ENCODE measurements at places on chromosomes 16 and 17.

- no peak for DNase-seq
Observed at GRCh38 chr16:80198311-80199299, 342.2 kb upstream of the DYNLRB2 start.

DNA sequence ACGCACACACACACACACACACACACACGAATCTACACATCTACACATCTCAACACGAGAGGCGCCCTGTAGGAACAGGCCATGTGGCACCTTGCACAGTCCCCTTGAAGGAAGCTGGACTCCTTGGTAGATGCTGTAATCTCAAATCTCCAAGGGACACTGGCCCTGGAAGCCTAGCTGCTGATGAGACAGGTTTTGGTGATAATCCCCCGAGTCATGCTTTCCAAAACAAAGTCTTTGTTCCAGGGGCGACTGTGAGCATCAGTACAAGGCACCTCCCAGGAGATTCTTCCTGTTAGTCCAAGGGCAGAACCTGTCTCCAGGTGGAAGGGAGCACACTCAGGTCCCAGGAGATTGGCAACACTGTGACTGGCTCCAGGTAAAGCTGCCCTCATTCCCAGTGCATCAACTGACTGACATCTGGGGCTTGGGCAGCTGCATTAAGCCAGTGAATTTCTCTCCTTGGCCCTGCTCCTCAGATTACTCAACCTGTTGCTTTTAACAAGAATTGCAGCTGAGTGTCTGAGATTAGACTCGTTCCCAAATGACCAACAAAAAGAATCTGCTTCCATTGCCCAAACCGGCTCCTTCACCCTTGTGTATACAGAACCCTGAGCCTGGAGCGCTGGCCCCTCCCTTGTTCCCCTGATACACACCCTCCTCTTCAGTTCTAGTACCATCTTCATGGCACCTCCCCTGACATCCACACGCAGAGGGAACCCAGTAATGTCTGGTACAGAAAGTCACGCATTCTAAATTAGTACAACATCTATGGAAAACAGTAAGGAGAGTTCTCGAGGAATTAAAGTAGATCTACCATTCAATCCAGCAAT lies 13.9 kb upstream of the TNRC6C start:
- DNase-seq: no peak

GRCh38 chr17:44198721-44199552 lies 747 bp downstream of the ATXN7L3 start:
- peak; percentile 79 for DNase-seq

- no peak for DNase-seq
Observed at GRCh38 chr17:67959510-67959909, 36.8 kb downstream of the C17orf58 start.

DNA sequence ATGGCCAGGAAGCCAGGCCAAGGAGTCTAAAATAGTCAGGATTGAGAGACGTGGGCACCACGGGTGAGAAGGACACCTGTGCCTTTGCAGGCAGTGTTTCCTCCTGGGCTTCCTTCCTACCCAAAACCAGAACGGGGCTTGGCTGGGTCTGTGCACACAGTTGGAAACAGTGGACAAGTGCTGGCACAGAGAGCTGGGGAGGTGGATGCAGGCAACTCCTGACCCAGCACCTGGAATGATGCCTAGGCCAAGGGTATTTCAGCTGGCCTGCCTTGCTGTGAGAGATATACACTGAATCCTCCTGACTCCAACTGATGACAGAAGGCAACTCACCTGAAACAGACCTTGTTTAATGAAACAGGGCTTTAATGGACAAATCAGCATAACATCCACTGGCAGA lies 186.2 kb downstream of the SLC39A11 start:
- no peak for DNase-seq

DNA sequence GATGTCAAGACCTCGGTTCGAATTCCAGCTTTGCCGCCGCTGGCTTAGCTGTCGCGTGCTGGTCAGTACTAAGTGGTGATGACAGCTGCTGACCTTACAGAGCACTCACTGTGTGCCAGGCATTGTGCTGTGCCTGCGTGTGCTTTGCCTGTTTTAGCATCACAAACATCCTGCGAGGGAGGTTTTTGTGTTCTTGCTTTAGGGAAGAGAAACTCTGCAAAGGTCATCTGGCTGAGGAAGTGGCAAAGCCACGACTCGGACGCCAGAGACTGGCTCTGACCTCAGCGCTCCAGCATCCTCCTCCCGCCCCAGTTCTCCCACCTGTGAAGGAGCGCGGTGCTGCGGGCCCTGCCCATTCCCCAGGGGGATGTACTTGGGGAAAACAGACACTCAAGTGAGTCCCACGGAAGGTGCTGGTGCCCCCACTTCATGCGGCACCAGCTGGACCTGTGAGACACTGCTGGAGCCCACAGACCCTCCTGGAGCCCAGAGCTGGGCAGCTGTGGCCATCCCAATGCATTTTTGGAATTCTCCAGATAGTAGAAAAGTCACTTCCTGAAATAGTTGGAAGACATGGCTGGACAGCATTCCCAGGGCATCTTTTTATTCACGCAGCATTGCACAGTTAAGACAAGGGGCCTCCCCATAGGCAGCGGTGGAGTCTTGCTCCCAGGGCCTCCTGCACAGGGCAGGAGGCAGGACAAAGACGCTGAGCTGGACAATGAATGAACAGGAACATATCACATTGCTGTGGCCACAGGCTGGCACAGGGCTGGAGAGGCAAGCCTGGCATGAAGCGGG lies 20.0 kb upstream of the HERPUD1 start:
- DNase-seq: peak; percentile 85

GRCh38 chr17:78917451-78918275 lies 7.5 kb downstream of the TIMP2 start:
- DNase-seq: no peak

- DNase-seq: no peak
Observed at GRCh38 chr16:74868501-74868900, 93.9 kb upstream of the FA2H start.

GRCh38 chr17:27896701-27897100 lies 3.5 kb upstream of the LYRM9 start:
- no peak for DNase-seq

DNA sequence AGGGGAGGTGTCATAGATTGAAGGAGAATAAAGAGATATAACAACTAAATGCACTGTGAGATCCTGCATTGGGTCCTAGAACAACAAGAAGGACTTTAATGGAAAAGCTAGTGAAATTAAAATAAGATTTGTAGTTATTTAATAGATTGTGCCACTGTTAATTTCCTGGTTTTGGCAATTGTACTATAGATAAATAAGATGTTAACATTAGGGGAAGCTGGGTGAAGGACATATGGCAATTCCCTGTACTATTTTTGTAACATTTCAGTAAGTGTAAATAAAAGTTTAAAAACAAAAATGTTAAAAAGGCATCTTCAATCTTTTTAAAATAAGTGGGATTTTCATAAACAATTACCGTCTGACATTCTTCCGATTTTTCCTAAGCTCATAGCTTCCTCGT lies 258.4 kb upstream of the AXIN2 start:
- DNase-seq: no peak

- DNase-seq: peak; percentile 41
Observed at GRCh38 chr16:23877107-23878070, 41.6 kb downstream of the PRKCB start.

GRCh38 chr16:13936596-13937081 lies 16.7 kb downstream of the ERCC4 start:
- no peak for DNase-seq

- no peak for DNase-seq
Observed at GRCh38 chr16:12412890-12413289, 390.8 kb downstream of the CPPED1 start.

GRCh38 chr17:54239291-54239690 lies 416.6 kb downstream of the KIF2B start:
- DNase-seq: no peak

- no peak for DNase-seq
Observed at GRCh38 chr17:55818451-55819375, 67.9 kb downstream of the PCTP start.

DNA sequence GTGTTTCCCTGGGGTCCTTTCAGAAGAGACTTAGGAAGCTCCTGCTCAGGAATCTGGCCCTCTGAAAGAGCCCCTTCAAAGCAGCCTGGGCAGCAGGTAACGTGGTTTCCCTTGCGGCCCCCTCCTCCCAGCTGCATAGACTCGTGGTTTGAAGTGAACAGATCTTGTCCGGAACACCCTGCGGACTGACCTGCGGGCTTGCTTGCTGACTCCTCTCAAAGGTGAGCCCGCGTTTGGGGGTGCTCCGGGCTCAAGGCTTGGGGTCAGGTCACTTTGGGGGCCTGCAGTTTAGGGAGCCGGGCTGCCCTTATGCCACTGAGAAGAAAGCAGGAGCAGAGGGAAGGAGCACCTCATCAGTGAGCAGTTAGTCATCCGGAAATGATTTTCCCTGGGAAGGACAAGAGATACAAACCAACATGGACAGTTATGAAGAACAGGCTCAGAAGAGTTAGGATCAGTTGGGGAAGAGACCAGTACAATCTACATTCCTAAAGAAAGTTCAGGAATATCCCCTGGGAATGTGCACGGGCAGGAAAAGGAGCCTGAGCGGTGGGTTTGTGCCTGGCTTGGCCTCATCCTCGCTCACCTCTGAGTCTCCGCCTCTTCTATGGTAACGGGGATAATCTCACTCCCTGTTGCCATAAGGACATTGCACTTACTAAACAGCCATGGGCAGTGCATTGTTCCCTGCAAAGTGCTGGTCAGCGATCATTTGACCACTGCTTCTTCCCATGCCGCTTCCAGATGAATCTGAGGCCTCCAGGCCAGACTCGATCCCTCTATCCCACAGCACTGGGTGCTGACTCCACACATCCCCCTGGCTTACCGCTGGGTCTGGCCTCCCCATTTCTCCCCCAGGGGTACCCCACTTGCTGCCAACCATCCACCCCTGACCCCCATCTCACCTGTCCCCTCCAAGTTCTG lies 10.0 kb downstream of the LDHD start:
- no peak for DNase-seq

DNA sequence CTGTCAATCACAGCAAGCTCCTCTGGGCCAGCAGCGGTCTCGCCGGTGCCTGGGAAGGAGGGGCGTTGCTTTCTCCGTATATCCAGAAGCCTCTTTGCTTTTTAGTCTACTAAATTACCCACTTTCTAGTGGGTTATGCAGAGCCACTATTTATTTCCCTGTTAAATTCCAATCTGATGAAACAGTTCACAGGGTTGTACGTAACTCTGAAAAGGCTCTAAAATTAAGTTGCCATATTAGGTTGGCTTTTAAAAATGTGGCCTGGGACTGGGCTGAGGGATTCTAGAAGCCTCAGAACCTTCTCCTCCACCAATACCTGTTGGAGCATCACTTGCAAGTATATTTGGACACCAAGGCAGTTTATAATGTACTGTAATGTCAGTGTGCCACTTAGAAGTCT lies 27.2 kb downstream of the MARCHF10 start:
- no peak for DNase-seq

GRCh38 chr16:5349101-5349500 lies 251.5 kb upstream of the EEF2KMT start:
- no peak for DNase-seq

DNA sequence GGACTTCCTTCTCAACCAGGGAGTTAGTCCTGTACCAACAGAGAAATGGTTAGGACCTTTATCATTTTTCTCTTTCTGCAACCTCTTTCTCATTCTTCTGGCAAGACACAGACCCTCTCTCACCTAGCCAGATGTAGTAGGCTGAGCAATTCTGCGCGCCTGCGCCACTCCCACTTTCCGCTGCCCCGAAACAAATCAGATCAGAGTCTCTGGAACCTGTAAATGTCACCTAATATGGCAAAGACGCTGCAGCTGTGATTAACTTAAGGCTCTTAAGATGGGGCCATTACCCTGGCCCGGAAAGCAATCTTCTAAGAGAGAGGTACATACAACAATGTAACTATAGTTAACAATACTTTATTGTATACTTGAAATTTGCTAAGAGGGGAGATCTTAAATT lies 94.3 kb upstream of the ASIC2 start:
- DNase-seq: no peak

GRCh38 chr16:49980166-49980565 lies 44.9 kb upstream of the CNEP1R1 start:
- no peak for DNase-seq

- DNase-seq: no peak
Observed at GRCh38 chr17:67258821-67259468, 13.9 kb upstream of the HELZ start.

- no peak for DNase-seq
Observed at GRCh38 chr17:51391982-51392654, 131.8 kb downstream of the UTP18 start.

DNA sequence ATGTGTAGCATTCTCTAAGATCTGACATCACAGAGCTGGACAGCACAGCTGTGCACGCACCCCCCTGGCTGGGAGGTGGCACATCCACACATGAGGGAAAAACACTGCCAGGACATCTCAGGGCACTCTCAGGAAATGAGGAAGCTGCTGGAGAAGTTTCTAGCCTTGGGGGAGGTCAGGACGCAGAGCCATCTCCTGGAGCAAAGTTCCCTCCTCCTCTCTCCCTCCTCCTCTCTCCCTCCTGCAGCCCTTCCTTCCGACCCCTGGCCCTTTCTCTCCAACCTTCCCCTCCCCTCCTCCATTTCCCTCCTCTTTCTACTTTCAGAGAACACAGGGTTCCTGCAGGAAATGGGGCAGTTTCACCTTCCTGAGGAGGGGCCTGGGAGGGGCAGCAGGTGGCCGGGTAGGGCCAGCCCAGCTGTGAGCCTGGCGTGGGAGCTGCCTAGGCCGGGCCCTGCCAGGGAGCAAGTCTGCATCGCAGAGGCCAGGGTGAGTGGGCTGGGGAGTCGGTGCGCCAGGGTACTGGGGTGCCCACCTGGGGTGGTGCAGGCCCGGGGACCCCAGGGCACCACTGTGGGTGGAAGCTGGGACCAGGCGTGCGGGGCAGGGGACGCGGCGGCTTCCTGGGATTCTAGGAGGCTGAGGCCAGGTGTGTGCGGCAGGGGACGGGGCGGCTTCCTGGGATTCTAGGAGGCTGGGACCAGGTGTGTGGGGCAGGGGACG lies at the start of gene DPEP1:
Gene DPEP1, plus strand, starts transcription at position 412 of the 723 bp plus-strand sequence. CDS start 16,769 bp downstream, outside the sequence.
- no peak for DNase-seq

- no peak for DNase-seq
Observed at GRCh38 chr17:41004397-41004796, 4.5 kb downstream of the KRTAP3-1 start.

DNA sequence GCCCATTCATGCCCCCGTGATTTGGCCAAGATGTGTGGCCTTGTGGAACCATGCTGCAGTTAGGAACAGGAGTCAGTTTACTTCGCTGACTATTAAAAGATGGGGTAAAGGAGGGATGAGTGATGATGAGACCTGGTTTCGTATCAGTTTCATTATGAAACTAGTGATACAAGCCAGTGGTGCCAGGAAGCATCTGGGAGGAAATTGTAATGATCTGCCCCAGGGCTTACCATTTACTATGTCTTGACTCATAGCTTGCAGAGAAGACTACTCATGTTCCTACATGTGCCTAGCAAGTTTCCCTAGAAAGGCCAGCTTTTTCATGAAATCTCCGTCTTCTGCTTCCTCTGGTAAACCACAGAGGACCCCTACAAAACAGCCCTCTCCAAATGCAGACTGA lies 23.2 kb downstream of the CDH3 start:
- DNase-seq: peak; percentile 77

GRCh38 chr17:51010173-51010675 lies 110.4 kb downstream of the SPAG9 start:
- DNase-seq: no peak

GRCh38 chr16:87056083-87056482 lies 261.1 kb downstream of the C16orf95 start:
- no peak for DNase-seq

GRCh38 chr16:64469906-64470702 lies 651.8 kb downstream of the CDH11 start:
- no peak for DNase-seq

- no peak for DNase-seq
Observed at GRCh38 chr17:30165960-30166359, 49.3 kb downstream of the NSRP1 start.
